ENCODE measurements at places on chromosomes 11 and 22.
A peak's percentile ranks its signal among the peaks of the same experiment; 100 is the strongest.

- no peak for DNase-seq
Measured at GRCh38 chr11:86675017-86675416, 2.6 kb upstream of the ME3 start.

DNA sequence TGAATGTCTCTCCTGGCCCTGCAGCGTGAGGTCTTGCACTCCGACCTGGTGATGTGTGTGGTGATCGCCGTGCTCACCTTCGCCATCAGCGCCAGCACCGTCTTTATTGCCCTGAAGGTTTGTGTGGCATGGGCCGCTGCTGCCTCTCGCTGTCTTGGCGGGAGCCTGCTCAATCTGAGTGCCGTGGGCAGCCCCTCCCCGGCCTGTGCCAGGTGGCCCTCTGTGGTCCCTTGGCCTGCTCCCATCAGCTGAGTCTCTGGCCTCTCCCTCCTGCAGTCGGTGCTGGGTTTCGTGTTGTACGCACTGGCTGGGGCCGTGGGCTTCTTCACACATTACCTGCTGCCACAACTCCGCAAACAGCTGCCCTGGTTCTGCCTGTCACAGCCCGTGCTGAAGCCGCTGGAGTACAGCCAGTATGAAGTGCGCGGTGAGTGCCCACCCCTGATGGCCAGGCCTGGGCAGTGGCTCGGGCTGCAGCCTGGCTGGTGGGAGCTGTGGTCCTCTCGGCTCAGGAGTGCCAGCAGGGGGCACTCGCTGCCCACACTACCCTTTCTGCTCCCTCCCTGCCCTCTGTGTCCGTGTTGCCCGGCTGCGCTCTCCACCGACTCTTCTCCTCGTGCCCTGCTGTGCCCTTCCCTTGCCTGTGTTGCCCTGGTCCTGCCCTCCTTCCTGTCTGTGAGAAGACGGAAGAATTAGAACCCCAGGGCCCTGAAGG is 10.2 kb downstream of the PCNX3 start:
- DNase-seq: no peak

- DNase-seq: no peak
Measured at GRCh38 chr22:34914846-34915245, 151.1 kb upstream of the ISX start.

DNA sequence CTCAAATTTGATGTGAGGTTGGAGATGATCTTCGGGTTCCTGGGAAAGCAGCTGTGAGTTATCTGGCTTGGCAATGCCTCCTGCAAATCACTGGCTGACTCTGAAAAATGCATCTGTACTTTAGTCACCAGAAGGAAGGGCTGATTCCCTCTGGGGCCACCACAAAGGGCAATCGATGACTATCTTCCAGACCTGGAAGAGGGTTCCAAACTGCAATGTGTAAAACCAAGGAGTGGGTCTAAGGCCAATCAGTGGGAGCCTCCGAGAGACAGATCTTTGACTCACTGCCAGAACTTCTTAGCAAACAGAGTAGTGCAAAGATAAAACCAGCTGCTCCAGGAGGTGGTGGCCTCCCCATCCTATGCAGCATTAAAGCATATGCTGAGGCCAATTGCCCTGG is 29.1 kb upstream of the PAK1 start:
- peak; percentile 31 for DNase-seq

DNA sequence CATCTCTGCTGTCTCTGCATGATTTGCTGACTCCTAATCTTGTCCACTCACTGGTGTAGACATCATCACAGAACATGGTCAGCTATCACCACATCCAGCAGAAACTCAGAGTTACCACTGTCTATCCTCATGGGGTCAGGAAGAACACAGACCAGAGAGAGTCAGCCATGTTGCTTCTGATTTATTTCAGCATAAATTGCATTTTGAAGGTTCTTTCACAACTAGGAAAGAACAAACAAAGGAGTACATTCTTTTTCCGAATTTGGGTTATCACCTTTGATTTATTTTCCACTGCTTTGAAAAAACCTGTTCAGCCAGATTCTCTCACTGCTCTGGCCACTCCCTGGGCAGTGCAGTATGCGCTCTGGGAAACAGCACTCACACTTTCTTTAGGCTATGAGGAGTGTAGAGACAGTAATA is 172.0 kb upstream of the MTMR2 start:
- no peak for DNase-seq

DNA sequence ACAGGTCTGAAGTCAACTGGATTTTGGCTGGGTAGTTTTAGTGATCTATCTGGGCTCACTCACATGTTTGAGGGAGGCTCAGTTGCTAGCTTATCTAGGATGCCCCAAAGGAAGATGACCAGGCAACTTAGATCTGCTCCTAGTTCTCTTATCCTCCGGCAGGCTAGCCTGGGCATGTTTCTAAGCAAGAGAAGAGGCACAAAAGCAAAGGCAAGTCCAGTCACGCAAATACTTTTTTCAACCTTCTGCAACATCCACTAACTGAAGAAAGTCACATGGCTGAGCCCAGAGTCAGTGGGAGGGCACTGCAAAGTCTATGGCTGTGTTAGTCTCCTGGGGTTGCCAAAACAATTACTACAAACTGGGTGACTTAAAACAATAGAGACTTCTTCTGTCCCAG is 32.9 kb upstream of the FSHB start:
- DNase-seq: no peak

DNA sequence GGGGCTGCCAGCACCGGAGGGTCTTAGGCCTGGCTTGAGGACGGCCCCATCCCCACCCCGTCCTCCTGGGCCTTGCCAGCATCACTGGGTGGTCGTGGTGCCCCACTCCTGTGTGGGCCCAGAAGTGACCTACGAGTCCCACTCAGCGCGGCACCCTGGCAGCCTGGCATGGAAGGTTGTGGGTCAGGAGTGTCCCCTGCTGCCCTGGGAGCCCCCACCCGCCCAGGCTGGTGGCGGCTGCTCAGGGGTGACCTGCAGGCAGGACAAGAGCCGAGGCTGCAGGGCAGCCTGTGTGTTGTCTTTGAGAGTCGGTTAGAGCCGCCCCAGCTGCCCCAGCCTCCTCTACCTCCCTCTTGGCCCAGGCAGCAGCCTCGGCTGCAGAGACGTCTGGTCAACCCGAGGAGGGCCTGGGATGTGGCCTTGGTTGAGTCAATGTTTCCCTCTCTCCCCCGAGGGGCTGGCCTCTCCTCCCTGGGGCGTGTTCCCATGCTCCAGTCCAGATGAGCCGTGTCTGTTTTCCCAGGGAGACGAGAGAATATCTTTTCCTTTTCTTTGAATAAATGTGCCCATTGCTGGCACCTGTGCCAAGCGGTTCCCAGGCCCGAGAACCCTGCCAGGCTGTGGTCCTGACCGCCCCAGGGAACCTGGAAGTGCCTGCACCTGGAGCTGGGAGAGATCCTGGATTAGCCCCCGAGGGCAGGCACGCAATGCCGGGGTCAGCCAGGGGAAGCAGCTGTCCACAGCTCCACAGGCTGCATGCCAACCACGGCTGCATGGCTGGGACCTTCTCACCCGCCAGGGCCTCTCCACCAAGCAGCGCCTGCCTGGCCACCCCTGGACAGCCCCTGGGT is 35.7 kb upstream of the MUC5AC start:
- no peak for DNase-seq

GRCh38 chr11:31870609-31871309 is 59.6 kb upstream of the PAX6 start:
- peak; percentile 39 for DNase-seq

- peak; percentile 9 for DNase-seq
Measured at GRCh38 chr22:50731811-50732624, 6.0 kb upstream of the ACR start.

DNA sequence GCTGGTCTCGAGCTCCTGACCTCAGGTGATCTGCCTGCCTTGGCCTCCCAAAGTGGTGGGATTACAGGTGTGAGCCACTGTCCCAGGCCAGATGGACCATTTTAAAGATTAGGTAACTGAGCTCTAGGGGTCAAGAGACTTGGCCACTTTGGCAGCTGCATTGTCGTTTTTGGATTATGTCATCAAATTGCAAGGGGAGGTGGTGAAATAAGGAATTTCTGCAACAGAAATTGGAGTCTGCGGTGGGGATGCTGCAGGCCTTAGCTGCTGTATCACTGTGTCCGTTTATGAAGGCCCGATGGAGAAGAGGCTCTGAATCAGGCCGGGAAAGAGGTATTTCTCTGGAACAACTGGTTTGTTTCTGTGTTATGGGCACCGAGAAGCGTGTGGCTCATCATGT is 34.6 kb downstream of the PTPRJ start:
- no peak for DNase-seq

DNA sequence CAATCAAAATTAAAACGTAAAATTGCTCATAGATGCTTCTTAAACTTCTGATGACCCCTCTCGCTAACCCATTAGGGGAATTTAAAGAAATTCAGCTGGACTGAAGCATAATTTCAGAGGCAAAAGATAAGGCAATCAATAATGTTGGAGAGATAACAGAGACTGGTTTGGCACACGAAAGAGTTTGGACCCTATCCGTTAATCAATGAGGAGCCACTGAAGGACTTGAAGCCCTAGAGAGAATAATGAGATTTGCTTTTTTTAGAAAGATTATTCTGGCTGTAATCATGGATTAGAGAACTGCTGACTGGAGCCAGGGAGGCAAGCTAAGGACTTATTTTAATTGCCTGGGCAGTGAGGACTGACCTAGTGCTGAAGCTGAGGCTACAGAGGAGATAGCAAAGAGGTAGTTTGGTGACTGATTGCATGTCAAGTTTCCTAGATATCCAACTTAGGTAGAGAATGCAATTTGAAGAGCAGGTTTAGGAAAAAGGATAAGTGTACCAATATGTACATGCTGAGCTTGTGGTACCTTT is 11.9 kb upstream of the ARHGAP42 start:
- no peak for DNase-seq

DNA sequence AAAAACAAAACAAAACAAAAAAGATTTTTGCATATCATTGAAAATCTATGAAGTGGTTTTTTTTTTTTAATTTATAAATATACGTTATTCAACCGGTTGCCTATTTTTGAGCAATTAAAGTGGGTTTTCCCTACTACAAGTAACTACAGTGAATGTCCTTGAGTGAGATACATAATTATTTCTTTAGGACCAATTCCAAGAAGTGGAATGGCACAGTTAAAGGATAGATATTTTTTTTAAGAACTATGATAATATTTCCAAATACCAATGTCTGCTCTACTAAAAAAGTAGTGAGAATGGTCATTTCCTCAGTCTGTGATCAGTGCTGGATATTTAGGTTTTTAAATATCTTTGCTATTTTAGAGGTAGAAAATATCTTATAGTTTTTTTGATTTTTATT is 118.8 kb downstream of the TEAD1 start:
- DNase-seq: no peak

DNA sequence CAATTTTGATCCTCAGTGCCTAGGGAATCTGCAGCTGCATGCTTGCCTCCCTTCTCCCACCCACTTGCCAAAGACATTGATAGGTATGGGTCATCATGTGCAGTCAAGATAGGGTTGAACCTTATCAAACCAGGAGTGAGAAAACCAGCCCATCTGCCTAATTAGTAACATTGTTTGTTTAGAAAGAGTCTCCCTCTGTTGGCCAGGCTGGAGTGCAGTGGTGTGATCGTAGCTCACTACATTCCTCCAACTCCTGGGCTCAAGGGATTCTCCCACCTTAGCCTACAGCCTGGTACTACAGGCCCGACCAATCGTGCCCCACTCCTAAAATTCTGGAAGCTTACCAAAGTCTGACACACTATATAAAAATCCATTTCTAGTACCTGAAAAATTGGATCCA is 4.6 kb downstream of the C11orf71 start:
- no peak for DNase-seq

Data from brain microvascular endothelial cell (primary cell).